ENCODE measurements at places on chromosomes 3 and 15. TPM values are rescaled to one million over a fixed set of nuclear protein-coding genes. Genes with fewer than 3 reads are reported as not detected.
A peak's percentile ranks its signal among the peaks of the same experiment; 100 is the strongest.

GRCh38 chr3:133206921-133207320 is 168.7 kb downstream of the TMEM108 start:
- DNase-seq: no peak
- no peak overlapping the region for H3K4me3 ChIP-seq
- no peak overlapping the region for H3K27ac ChIP-seq

- H3K27me3 ChIP-seq: no peaks in the 10 kb centered on the region
- H3K4me3 ChIP-seq: no peak overlapping the region
- no peaks in the 10 kb centered on the region for H3K36me3 ChIP-seq
- DNase-seq: no peak
- H3K27ac ChIP-seq: no peak overlapping the region
- H3K4me1 ChIP-seq: peaks cover 27% of the 10 kb centered on the region
These were observed 9.5 kb downstream of the NECTIN3 start for GRCh38 chr3:111081008-111081545.

DNA sequence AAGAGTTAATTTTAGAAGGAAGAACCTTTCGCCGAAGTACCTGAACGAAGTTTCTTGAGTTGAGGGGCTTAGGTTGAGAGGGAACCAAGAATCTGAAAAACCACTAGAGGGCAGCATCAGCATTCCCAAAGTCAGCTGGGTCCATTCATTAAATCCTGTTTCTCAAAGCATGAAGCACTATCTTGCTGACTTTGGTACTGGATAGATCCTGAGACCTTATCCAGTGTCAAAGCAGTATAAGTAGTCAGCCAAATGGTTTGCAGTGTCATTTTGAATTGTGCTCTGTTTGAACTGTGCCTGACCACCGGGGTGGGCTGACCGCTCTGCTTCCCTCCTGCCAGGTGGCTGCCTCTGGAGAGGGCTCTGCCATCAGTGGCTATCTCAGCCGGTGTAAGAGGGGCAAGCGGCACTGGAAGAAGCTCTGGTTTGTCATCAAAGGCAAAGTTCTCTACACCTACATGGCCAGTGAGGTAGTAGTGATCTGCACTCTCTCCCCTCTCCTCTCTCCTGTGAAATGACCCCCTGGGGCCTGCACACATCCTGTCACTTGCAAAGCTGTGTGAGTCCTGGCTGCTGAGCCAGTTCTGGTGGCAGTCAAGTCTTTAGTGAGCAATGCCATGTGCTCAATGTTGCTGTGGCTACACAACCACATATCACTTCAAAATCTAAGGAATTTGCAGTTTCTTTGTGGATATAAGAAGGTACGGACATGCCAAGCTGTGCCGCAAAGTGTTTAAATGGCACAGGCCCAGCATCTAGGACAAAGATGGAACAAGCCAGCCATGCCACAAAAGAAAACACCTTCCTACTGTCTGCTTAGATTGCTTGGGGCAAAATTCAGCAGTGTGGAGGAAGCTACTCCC is 21.4 kb upstream of the NR2C2 start:
- no peak overlapping the region for H3K4me3 ChIP-seq
- no peak overlapping the region for H3K27ac ChIP-seq
- H3K4me1 ChIP-seq: no peaks in the 10 kb centered on the region

GRCh38 chr3:49177073-49177472 is 5.7 kb downstream of the KLHDC8B start:
- H3K27ac ChIP-seq: no peak overlapping the region
- H3K36me3 ChIP-seq: peaks cover 3% of the 10 kb centered on the region
- no peak for DNase-seq
- peaks cover 28% of the 10 kb centered on the region for H3K4me1 ChIP-seq
- H3K4me3 ChIP-seq: no peak overlapping the region
- H3K27me3 ChIP-seq: no peaks in the 10 kb centered on the region

GRCh38 chr3:124157748-124158147 is 165.8 kb upstream of the ROPN1 start:
- H3K4me1 ChIP-seq: peaks cover 19% of the 10 kb centered on the region
- H3K27ac ChIP-seq: no peak overlapping the region
- no peak overlapping the region for H3K4me3 ChIP-seq
- H3K36me3 ChIP-seq: no peaks in the 10 kb centered on the region

GRCh38 chr3:94024385-94024784 is 4.0 kb downstream of the STX19 start:
- H3K4me3 ChIP-seq: no peak overlapping the region
- no peak for DNase-seq
- no peaks in the 10 kb centered on the region for H3K36me3 ChIP-seq
- no peak overlapping the region for H3K27ac ChIP-seq

DNA sequence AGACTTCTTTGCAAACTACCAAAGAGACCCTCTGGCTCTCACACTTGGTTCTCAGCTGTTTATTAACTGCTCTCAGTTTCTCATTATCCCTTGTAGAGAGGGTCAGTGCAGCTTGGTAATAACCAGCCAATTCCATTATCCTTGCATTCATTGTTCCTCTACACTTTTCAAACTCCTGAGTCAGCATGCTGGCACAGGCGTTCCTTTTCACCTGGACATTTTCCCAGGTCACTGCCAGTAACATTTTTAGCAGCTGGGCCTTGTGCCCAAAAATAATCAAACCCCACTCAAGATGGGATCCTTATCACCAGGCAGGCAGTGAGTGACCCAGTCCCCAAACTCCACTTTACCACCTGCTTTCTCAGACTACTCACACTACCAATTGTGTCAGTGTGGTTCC is 4.8 kb upstream of the SUMF1 start:
- H3K4me3 ChIP-seq: no peak overlapping the region
- H3K27me3 ChIP-seq: no peaks in the 10 kb centered on the region
- DNase-seq: no peak
- no peak overlapping the region for H3K27ac ChIP-seq

DNA sequence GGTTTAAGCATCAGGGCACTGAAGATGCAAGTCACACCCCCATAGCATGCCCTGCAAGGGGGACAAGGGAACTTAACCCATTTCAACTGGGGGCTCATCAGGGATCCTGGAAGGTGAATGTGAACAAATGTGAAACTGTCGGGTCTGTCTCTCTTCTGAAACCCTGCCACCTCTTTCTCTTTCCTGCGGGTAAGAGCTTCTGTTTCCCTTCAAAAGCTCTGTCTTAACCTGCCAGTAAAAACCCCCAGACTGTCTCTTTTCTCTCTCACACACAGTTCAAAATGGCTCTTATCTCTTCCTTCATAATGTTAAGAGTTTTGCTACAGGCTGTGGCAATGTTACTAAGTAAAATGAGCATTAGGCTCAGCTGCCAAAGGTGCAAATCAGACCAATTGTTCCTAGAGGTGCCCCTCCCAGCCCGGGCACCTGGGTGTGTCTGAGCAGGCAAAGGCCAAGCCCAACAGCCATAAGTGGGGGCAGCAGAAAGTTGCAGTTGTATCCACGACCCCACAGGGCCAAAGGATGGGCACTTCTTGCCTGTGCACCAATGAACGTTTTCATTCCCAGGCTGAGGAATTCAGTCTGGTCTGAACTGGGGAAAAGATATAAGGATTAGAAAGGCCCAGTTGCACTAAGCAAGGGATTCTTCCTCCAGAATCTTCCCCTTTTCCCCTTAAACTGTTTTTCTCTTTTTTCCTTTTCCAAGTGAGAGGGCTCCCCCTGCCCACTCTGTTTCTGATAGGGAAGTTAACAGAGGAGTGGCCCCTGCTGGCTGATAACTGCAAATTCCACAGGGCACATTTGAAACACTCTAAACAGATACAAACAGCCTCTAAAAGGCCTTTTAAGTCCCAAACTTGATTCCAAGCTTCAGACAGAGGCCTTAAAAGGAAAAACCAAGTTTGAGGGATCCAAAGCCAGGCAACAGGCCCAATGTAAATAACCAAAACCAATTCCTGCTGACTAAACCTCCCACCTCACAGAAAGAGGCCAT is 113.8 kb upstream of the EPHA6 start:
- DNase-seq: no peak
- H3K36me3 ChIP-seq: no peaks in the 10 kb centered on the region
- H3K4me1 ChIP-seq: peaks cover under 1% of the 10 kb centered on the region
- H3K27me3 ChIP-seq: no peaks in the 10 kb centered on the region

DNA sequence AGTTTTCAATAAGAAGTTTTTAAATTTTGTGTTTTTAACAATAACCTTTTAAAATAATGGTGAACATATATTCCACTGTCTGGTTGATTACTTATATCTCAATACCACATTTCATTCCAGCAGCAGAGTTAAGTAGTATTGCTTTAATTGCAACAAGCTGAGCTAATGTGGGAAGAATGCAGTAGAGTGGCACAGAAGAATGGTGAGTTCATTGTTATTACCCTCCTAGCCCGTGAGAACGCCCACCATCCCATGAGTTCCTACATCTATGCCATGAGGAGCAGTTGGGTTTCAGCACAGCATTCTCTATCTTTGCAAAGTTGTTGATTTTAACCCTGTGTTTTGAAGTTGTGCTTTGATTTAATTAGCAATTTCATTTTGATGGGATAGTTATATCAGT is 17.8 kb upstream of the NR2E3 start:
- no peak overlapping the region for H3K27ac ChIP-seq
- H3K36me3 ChIP-seq: no peaks in the 10 kb centered on the region
- DNase-seq: no peak
- H3K4me1 ChIP-seq: no peaks in the 10 kb centered on the region

DNA sequence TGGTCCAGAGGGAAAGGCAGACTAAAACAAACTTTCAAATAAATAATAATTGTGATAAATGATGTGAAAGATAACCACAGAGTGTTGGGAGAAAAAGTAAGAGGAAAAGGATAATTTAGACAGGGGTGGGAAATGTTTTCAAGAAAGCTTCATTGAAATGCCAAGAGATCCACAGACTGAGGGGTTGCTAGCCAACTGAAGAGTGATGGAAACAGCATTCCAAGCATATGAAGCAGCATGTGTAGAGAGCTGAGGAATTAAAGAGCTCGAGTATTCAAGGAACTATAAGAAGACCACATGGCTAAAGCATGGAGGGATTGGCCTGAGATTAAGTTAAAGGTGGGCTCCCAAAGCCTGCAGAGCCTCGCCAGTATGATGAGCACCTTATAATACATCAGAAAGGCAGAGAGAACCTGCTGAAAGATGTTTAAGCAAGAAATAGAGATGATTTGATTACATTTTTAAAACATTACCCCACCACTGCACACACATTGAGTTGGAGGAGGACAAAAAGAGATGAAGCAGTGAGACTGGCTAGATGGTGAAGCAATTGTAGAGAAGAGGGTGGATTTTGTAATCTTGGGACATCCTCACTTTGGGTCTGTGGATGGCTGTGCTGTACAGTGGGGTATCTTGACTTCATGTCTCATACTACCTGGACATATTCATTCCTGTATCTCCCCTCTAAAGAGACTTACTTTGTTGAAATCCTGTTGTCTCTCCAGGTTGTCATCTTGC is 100.8 kb downstream of the STAC start:
- no peak overlapping the region for H3K4me3 ChIP-seq
- no peak for DNase-seq
- no peaks in the 10 kb centered on the region for H3K4me1 ChIP-seq
- no peak overlapping the region for H3K27ac ChIP-seq

GRCh38 chr15:75843678-75844581 is 683 bp downstream of the UBE2Q2 start:
- H3K27ac ChIP-seq: peak overlapping the region; percentile 97
- peak overlapping the region; percentile 93 for H3K4me3 ChIP-seq
- H3K4me1 ChIP-seq: peaks cover 65% of the 10 kb centered on the region
- no peaks in the 10 kb centered on the region for H3K36me3 ChIP-seq
- H3K27me3 ChIP-seq: no peaks in the 10 kb centered on the region

DNA sequence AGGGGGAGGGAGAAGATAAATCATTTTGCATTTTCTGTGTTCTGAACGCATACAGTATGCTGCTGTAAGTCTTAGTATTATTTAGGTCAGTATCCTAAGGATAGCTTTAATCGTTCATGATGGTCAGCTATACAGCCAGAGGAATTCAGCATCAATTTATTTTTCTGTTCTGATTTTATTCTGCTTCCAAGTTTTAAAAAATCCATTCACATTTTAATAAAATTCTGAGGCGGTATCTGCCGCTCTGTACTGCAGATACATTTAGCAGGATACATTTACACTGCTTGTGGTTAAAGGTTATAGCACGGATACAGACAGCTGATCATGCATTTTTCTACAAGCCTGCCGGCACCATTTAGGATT is 17.8 kb downstream of the ZBTB38 start:
- H3K27me3 ChIP-seq: no peaks in the 10 kb centered on the region
- no peak for DNase-seq
- H3K4me1 ChIP-seq: peaks cover 48% of the 10 kb centered on the region
- peak overlapping the region; percentile 56 for H3K27ac ChIP-seq

- no peaks in the 10 kb centered on the region for H3K36me3 ChIP-seq
- no peak for DNase-seq
- peaks cover 15% of the 10 kb centered on the region for H3K4me1 ChIP-seq
- H3K27me3 ChIP-seq: no peaks in the 10 kb centered on the region
- H3K27ac ChIP-seq: no peak overlapping the region
- H3K4me3 ChIP-seq: peak overlapping the region; percentile 66
These were observed 472 bp downstream of the BSN start for GRCh38 chr3:49554633-49555265.

- no peaks in the 10 kb centered on the region for H3K4me1 ChIP-seq
- no peaks in the 10 kb centered on the region for H3K36me3 ChIP-seq
- H3K4me3 ChIP-seq: no peak overlapping the region
- no peak overlapping the region for H3K27ac ChIP-seq
- no peak for DNase-seq
These were observed 329.8 kb upstream of the NAALADL2 start for GRCh38 chr3:174529298-174529697.

- H3K4me1 ChIP-seq: peaks cover 12% of the 10 kb centered on the region
- no peaks in the 10 kb centered on the region for H3K27me3 ChIP-seq
- no peak for DNase-seq
- no peak overlapping the region for H3K27ac ChIP-seq
- no peak overlapping the region for H3K4me3 ChIP-seq
These were observed 50.3 kb downstream of the NPTN start for GRCh38 chr15:73582851-73583379.

DNA sequence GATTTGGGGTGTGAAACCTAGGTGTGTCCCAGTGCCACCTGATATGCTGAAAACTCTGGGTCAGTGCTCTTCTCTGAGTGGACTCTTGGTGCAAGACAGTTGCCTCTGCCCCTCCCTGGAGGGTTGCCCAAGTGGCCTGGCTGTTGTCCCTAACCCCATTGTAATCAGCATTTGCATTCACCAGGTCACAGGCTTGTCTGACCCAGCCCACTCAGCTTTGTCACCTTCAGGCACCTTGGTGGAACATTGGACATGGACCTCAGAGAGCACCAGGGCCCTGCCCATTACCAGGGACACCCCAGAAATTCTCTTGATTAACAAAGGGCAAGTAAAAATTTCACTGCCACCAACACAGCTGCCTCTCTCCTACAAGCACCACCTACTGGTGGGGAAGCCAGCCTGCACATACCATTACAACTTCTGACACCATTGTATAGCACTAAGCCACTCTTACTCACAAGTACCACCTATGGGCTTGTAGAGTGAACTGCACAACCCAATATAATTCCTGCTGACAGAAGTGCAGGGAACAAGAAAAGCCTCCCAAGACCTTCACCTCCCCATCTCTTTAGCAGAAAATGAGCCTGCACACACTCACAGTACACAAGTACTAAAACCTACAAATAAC is 324.6 kb downstream of the EPHA6 start:
- no peaks in the 10 kb centered on the region for H3K27me3 ChIP-seq
- no peak overlapping the region for H3K27ac ChIP-seq
- H3K36me3 ChIP-seq: no peaks in the 10 kb centered on the region

- H3K27me3 ChIP-seq: no peaks in the 10 kb centered on the region
- no peak overlapping the region for H3K4me3 ChIP-seq
- no peak for DNase-seq
These were observed 155.6 kb upstream of the SLC2A2 start for GRCh38 chr3:171181907-171182690.

KNG1 gene
- total RNA-seq: not detected

LRRC31 gene
- not detected for total RNA-seq

FEZF2 gene
- not detected for total RNA-seq

MAPKBP1 gene
- total RNA-seq: 21.7 TPM

WNT5A gene
- 10.3 TPM for total RNA-seq

DIPK2A gene
- 45.3 TPM for total RNA-seq

ASB14 gene
- not detected for total RNA-seq

ARL14 gene
- total RNA-seq: not detected

All from sigmoid colon (tissue), 7 donors.